GM18507 (cell line): ENCODE measurements at places on chromosomes 2 and 18.

DNA sequence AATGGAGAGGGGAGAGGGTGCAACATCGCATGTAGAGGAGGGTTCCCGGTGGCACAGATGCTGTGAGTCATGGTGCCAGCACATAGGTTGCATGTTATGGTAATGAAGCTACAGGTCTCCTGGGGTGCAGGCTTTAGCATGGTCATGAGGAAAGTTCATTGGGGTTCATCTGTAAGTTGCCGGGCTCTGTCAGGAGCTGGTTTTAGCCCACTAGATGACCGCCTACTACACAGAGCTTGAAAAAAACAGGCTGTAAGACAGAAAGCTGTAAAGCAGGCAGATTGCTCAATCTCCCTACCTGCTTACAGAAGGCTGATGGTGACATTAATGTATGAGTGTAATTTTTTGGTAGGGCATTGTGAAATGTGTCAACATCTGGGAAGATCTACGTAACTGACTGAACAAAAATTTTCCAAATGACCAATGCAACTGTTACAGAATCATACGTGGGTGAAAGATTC lies 23.9 kb downstream of the DYSF start:
- DNase-seq, result no peak

GRCh38 chr2:203280428-203281064 lies 41.7 kb downstream of the CYP20A1 start:
- no peak for DNase-seq

DNA sequence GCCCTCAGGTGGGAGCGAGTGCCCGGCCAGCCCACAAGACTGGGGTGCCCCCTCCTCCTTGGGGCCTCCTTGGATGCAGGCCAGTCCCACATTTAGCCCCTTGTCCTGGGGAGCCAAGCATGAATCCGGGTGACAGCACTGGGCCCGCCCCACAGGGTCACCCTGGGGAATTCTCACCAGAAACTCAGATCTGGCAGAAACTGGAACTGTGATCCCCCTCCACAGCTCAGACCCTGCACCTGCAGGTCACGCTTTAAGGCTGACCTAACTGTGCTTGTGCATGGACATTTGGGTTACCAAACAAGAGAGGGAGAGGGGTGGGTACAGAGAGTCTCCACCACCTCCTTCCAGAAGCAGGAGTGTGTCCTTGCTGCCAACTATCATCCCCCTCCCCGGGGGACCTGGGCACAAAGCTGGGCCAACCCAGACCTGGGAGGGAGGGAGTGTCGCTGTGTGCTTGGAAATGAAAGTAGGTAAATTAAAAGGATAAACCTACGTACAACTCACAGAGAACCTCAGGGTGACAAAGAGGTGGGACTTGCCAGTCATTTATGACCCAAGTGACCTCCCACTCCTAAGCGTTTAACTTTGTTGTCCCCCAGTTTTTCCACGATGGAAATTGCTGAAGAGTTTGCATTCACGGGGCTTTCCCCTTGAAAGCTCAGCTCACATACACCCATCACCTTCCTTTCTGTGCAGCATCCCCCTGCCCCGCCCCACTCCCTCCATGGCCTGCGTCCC lies 9.1 kb downstream of the ITM2C start:
- no peak for DNase-seq

DNA sequence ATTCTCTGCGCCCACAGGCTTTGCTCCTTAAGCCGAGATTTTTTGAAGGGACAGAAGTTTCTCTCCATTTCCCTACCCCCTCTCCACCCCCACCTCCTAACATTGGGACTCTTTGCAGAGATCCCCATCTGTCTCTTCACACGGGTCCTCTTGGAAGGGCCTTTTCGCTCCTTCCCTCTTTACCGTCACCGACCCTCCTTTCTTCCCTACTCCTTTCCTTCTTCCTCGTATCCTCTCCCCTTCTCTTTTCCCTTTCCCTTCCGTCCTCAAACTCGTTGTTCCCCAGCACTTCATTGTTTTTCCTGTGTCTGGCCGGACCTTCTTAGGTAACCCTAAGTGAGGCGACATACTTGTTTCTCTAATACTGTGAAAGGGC lies 660 bp downstream of the COPS7B start:
- DNase-seq, result no peak

GRCh38 chr2:71832388-71832787 lies 315.3 kb downstream of the CYP26B1 start:
- DNase-seq, result no peak

- DNase-seq, result no peak
Observed at GRCh38 chr2:70688427-70688826, 79.6 kb downstream of the ADD2 start.

DNA sequence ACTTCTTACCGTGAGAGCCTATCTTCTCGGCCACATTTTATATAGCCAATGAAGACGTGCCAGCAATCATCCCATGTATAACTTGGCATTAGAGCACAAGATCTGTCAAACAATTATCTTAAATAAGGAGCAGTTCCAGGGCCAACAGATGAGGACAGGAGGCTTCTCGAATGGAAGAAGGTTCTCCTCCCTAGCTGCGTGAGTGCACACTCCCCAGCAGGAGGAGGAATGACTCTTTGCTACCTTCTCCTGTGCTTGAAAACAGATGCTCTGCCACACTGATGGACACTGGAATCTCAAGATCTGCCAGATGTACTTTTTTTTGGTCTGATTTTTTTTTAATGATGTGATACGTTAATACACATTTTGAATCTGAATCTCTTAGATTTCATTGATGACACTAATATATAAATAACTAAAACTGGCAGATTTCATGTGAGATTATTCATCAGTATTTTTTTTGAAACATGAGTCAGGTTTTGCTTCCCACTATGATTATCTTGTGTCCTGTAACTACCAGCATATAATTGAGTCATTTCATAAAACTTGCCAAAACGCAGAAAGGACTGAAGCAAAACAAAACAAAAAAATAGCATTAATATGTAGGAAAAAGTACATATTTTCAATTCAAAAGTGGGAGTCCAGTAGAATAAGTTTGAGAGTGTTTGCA lies 626 bp upstream of the VIT start:
- DNase-seq, result no peak

GRCh38 chr2:12293874-12294273 lies 422.9 kb upstream of the TRIB2 start:
- peak; percentile 39 for DNase-seq

- DNase-seq, result no peak
Observed at GRCh38 chr2:120732506-120733237, 3.0 kb upstream of the GLI2 start.

DNA sequence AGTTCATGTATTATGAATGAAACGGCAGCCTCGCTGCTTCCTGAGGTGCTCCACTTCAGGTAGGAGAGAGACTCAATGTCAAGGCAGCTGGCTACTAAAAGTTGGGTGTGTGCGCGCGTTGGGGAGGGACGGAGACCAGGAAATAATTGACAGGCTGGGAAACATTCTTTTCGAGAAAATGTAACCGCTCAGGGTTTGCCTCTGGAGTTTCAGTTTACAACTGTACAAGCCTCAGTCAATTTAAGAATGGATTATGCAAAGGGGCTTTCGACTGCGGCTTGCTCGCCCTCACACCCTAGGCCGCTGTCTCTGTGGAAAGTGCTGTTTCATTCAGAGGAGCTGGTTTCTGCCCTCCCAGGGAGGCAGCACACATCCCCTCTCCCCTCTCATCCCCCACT lies 4.4 kb upstream of the SPRED2 start:
- DNase-seq, result peak; percentile 74
